ENCODE measurements at places on chromosomes 7 and 10.
A peak's percentile ranks its signal among the peaks of the same experiment; 100 is the strongest.

GRCh38 chr7:27269455-27269854, 26.9 kb downstream of the EVX1 start:
- DNase-seq = no peak

DNA sequence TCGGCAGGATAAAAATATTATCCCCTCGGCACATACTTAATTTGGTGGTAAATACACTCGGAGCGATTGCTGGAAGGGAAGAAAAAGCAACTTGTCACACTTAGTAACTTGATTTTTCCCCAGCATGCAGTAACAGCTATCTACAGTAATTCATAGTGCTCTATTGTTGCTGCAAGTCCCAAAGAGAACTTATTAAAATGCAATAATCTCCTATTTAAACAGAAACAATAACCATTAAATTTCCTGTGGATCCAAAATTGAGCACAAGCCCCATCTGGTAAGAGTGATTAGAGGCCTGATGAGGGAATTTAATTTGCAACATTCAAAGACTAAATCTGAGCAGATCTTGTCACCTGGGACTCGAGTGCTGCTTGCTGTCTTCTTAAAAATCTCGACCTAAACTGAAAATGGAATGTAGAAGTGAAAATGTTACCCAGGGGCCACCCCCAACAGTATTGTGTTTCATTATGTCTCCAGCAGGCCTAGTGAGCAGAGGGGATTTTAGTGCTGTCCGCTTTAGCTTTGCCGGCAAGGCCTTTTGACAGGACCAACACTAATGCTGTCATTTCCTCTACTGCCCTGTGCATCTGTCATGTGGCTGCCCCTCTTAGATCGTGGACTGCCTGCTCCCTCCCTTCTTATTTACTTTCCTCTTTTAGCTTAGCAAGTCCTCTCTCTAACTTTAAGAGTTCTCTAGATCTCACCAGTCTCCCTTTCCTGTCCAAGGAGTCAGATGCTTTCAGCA, 639.7 kb downstream of the AUTS2 start:
- DNase-seq = no peak

DNA sequence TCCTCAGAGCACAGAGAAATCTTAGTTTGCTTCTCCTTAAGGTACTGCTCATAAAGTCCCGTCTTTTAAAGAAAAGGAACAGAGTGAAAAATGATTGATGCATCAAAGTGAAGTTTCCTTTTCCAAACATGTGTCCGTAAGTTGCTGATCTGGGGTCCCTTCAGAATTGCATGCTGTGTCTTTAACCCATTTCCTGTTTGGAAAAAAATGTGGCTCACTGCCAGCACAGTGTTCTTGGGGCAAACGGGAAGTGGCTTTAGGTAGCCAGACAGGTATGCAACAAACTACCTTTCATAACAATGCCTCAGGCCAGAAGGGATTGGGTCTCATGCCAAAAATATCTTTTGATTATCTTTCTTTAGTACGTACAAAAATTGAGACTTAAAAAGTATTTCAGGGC, 50.9 kb downstream of the TFAM start:
- DNase-seq = no peak

DNA sequence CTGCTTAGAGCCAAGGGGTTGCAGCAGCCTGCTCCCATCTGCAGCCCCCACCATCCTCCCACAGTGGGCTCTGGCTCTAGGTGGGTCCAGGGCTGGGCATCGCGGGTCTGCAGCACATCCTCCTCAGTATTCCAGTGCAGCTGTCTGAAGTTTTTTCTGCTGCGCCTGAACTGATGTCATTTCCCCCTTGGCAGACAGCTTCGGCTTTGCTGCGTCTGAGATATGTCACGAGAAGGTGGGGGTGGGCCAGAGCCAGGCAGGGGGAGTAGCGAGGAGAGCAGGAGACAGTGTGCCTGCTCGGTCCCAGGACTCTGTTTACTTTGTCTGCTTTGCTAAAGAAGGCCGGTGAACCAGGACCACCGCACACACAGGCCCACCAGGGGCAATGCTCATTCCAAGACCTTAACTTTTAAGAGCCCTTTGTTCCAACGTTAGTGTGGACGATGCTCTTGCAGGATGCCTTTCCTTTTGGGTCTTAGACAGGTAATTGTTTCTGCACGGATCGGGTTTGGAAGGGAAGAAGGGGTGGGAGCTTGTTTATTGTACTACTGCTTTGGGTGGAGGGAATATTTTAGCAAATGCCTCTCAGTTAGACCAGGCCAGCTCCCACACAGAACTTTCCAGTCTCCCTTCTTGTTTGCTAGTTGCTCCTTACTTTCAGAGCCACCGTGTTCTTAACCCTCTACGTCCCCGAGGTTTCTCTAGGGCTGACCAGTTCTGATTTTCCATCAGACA, 32.4 kb downstream of the WBP1L start:
- DNase-seq = no peak

DNA sequence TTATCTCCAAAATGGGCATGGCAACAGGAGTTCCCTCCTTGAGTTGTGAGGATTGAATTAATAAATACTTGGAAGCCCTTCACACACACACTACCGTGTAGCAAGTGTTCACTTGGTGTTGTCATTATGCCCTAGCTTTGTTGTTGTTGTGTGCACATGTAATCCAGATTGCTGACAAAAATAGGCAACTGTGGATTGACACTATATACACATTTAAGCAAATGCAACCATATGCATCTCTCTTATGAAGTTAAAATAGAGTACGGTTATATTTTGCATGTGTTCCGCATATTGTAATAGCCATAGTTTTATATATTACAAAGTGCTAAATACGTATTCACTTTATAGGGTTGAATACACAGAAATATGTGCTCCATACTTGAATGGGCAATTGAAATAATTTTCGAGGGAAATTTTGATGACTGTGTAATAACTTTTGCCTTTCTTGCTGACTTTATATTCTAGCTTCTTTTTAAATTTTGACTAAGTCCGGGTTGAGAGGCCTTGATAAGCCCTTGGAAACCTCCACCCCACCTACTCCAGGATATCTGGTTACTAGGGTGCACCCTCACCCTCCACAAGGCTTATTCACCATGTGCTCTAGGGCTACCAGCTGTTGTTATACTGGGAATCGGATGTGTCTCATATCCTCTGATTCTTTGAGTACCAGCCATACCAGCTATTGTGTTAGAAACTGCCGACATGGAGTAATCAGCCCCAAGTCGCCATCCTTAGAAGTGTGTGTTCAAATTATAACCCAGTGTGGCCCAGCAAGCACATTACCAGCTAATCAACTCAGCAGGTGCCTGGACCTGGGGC, 265.0 kb downstream of the CAMK1D start:
- peak; percentile 34 for DNase-seq

- DNase-seq = no peak
Measured at GRCh38 chr10:125775491-125776106, at the start of gene MMP21. TSS of gene MMP21 (minus strand) at chr10:125775821. CDS start at chr10:125775821, 0 bp downstream.

- no peak for DNase-seq
Measured at GRCh38 chr7:156942708-156943090, 6.8 kb upstream of the NOM1 start.

DNA sequence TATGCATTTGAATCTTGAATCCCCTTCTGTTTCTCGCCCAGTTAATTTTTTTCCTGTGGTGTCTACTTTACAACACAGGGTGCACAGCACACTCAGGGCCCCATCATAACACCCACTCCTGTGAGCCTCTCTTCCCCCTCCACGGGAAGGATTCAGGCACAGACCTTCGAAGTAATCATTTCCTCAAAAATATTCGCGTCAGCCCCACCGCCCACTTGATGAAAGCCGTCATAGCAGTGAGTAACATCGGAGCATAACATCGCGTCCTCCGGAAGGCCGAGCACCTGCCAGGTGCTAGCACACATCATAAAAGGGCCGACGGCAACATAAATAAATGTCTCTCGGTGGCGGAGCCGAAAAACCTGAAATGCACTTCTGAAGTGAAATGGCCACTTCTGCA, 201.7 kb upstream of the ADARB2 start:
- DNase-seq = no peak

GRCh38 chr7:16778476-16778875, 24.9 kb downstream of the TSPAN13 start:
- no peak for DNase-seq

DNA sequence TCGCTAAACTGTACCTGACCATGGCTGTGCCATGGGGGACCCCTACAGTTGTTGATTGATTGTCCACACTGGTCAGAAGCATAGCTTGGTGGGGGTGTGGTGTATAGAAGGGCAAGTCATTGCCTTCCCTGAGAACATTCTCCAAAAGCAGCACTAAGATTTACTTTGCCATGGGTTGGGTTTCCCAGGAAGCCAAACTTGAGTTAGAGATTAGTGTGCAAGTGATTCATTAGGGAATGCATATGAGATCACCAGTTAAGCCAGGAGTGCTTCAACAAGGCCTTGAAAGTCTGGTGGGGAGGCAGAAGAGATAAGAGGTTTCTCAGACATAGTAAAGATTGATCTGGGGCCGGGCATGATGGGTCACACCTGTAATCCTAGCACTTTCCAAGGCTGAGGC, 21.4 kb upstream of the TPST1 start:
- no peak for DNase-seq

DNA sequence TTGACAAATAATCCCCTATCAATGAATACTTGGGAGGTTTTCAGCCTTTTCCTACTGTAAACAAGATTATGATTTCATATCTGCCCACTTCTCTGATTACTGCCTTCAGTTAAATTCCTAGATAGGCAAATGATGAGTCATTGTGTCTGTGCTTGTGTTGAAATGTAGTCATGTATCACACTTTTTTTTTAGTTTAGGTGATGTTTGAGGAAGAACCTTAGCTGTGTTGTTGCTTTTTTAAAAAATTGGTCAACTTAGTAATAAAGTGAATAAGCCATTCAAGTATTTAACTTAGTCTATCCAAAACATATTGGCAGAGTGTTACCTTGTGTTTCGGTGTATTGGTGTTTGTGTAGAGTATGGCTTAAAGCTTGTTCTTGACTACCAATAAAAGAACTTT, 60.0 kb downstream of the WAC start:
- no peak for DNase-seq

- DNase-seq = no peak
Measured at GRCh38 chr7:82528577-82529310, 85.2 kb upstream of the CACNA2D1 start.

DNA sequence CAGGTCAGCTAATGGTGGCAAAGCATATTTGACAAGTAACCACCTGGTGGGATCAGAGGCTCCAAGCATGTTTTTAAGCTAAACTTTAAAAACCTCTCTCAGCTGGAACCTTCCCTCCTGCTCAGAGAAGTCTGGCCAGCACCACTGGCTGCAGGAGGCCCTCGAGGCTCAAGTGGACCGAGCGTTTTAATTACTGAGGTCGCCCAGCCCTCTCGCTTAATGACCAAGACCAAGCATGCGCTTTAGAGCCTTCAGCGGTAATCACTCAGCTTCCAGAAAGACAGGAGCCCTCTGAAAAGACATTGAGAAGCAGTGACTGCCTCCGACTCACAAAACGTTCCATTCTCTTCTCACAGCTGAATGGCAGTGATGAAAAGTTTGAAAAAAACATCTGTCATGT, 383.4 kb upstream of the ADARB2 start:
- DNase-seq = no peak

DNA sequence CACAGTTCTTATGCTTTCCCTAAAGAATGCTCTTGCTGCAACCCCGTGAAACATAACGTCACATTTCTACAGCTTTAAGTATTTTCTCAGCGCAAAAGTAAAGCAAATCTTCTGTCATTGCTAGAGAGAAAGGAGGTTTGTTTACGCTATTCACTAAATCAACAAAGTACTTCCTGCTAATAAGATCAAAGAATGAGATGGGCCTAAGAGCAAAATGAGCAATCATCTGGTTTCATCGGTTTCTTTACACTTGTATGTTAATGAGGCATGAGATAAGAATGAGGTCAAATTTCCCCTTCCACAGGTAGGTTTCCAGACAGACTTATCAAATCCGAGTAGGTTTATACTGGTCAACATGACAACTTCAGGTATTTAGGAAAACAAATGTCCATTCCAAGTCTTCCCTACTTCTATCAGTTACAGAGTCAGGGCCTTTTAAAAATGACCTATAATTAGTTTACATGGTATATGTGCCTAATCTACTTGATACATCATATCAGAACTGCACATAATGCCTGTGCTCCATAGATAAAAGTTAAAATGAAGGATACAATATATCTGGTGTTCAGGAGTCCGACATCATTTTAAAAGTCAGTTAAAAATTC, 8.4 kb downstream of the USP6NL start:
- no peak for DNase-seq

GRCh38 chr7:26493737-26494428, 202.2 kb downstream of the SNX10 start:
- no peak for DNase-seq

- no peak for DNase-seq
Measured at GRCh38 chr10:123262456-123262855, 108.3 kb downstream of the BUB3 start.

GRCh38 chr7:98619450-98620321, 2.6 kb downstream of the NPTX2 start:
- DNase-seq = no peak

- no peak for DNase-seq
Measured at GRCh38 chr7:155882596-155882995, 70.3 kb upstream of the SHH start.

DNA sequence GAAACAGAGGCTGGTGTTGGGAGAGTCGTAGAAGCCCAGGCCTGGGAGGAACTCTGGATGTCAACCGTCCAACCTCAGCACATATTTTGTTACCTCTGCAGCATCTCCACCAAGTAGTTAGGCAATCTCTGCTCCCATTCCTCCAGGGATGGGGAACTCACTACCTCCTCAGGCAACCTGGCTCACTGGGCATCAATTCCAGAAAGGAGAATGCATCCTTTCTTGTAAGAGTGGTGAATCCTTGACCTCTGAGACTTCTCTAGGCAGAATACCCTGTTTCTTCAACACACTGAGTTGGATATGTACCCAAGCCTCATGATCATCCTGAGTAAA, 136.7 kb upstream of the ZMIZ1 start:
- DNase-seq = no peak

DNA sequence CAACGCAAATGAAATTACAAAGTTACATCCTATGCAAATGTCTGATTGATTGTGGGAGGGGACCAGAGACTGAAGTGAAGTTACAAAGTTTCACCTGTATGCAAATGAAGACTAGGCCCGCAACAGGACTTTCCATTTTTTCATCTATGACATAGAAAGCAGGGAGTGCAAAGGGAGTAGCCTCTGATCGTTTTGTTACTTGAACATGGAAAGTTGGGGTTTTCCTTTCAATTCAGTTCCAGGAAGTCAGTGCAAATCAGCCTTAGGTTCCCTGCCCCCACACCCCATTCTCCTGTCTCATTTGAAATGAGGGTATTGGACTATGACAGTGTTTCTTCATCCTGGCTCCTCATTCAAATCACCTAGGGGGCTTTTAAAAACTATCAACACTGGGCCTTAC, 96.9 kb upstream of the HABP2 start:
- no peak for DNase-seq

DNA sequence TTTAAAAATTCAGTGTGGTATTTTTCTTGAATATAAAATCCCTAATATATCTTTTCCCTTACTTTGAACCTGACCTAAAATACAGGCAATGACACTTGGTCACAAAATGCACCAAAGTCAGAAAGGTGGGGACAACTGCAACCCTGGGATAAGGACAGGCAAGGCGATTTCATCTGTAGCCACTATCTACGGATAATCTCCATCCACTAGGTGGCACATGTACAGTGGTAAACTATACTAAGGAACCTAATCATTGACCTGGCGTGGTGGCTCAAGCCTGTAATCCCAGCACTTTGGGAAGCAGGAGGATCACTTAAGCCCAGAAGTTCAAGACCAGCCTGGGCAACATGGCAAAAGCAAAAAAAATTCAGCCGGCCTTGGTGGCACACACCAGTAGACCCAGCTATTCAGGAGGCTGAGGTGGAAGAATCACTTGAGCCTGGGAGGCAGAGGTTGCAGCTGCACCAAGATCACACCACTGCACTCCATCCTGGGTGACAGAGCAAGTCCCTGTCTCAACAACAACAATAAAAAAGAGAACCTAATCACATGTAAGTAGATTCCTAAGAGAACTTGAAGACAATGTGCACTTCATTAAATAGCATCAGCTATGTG, 98.9 kb downstream of the KMT2C start:
- DNase-seq = no peak

Data from NCI-H2171 (cell line).